ENCODE measurements at places on chromosomes 6 and 20. TPM values are rescaled to one million over a fixed set of nuclear protein-coding genes. Genes with fewer than 3 reads are reported as not detected.
A peak's percentile ranks its signal among the peaks of the same experiment; 100 is the strongest.

SPEF1 gene
- not detected for total RNA-seq

RALGAPB gene
- 36.2 TPM for total RNA-seq

RBPJL gene
- total RNA-seq = not detected

C6orf52 gene
- total RNA-seq = 0.54 TPM

LY6G6C gene
- total RNA-seq = not detected

ADGB gene
- total RNA-seq = not detected

LIME1 gene
- total RNA-seq = 144 TPM

NEDD9 gene
- total RNA-seq = 72.2 TPM

SYCP2 gene
- 15.0 TPM for total RNA-seq

TFB1M gene
- total RNA-seq = 32.4 TPM

GTSF1L gene
- not detected for total RNA-seq

FILIP1 gene
- total RNA-seq = not detected

IL17A gene
- total RNA-seq = not detected

- DNase-seq = no peak
Observed at GRCh38 chr6:105272786-105273185, 93.0 kb upstream of the POPDC3 start.

- no peak for DNase-seq
Observed at GRCh38 chr6:112743323-112743722, 396.2 kb downstream of the RFPL4B start.

GRCh38 chr6:83151114-83151513, 42.0 kb downstream of the PGM3 start:
- DNase-seq = no peak

GRCh38 chr6:44342489-44342888, at the start of gene SPATS1:
TSS of gene SPATS1 (plus strand) at chr6:44342650. CDS start at chr6:44343096, 446 bp downstream.
- DNase-seq = peak; percentile 38

GRCh38 chr6:42197555-42198362, 3.0 kb upstream of the GUCA1B start:
- DNase-seq = no peak

DNA sequence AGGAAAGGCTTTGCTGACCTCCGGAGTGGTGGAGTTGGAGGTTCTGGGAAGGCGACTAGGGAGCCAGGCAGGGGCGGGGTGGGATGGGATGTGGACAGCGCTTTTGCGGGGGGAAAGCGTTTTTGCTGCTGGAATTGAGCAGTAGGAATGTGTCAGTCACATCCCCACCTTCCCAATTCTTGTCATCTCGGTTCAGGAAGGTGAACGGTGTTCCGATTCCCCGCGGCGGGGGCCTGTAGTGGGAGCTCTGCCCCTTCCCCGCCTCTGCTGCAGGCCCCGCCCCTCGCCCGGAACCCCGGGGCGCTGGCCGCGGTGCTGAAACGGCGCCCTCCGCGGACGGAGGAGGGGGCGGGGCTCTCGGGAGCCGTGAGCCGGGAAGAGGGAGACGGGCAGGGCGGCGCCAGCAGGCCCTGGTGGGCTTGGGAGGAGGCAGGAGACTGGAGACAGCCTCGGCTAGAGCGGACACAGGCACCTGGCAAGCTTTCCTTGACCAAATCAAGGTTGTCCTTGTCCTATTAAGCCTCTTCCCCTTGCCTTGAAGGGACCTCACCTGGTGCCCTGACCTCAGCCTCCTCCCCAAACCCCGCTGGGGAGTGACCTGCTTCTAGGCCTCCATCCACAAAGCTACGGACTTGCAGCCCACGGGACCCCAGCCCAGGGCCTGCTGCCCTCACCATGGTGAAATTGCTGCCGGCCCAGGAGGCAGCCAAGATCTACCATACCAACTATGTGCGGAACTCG, at the start of gene LHFPL5:
Gene LHFPL5, plus strand, starts transcription at position 357 of the 741 bp plus-strand sequence. Its CDS starts 319 bp downstream, at position 676.
- peak; percentile 87 for DNase-seq

GRCh38 chr6:55567558-55567957, 11.4 kb downstream of the HMGCLL1 start:
- DNase-seq = no peak

DNA sequence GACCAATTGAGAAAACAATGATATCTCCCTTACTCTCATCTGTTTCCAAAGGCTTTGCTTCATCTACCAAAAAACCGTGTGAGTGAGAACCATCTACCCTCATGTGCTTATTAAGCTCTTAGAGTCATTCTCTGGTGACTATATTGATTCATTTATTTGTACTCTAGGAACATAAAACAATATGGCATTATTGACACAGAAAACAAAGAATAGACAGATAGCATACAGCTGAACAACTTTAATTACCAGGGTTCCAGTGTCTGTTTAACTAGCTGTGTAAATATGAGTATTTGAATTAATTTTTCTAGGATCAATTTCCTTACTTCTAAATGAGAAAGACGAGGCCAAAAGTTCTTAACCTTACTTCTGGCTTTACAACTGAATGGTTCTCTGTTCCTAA, 31.3 kb upstream of the HEY2 start:
- no peak for DNase-seq

GRCh38 chr6:68252632-68253031, 382.4 kb upstream of the ADGRB3 start:
- no peak for DNase-seq

DNA sequence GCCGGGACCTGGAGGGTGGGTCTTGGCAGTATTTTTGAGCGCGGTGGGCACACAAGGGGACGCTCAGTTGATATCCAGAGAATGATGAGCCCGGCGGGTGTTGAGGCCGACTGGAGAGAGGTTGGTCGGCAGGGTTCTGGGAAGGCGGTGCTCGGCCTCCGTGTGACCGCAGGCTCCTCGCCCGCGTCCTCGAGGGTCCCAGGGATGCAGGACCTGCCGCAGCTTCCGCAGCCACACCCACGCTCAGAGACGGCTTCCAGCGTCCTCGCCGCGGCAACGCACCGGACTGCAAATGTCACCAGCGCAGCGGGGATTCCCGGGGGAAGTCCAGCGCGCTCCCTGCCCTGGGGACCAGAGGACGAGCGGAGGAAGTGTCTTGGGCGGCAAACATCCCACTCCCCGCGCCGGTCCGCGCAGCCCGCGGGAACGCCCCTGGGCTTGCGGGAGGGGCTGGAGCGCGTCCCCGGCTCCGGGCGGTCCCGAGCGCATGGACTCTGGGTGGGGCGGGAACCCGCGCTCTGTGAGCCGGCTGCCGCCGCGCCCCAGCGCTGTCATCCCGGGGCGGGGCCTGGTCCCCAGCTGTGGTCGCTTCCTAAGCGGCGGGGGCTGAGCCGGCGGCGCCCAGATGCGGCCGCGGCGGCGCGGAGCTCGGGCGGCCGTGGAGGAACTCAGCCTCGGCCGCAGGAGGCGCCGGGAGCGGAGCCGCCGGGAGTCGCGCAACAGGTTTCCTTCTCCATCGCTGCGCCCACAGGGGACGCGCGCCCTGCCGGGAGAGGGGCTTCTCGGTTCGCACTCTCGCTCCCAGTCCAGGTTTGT, at the start of gene STX11:
Gene STX11, plus strand, starts transcription at position 624 of the 816 bp plus-strand sequence. CDS start 36,111 bp downstream, outside the sequence.
- DNase-seq = peak; percentile 84

DNA sequence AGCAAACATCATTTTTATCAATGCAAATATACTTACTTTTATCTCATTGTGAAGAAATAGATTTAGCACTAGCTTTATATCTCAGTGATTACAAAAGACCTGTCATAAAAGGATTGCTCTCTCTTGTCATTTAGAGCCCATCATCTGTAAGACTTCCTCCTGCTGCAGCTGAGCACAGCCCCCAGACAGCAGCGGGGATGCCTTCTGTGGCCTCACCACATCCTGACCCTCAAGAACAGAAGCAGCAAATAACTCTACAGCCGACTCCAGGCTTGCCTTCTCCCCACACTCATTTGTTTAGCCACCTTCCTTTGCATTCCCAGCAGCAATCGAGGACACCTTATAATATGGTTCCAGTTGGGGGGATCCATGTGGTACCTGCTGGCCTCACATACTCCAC, 127.0 kb upstream of the EDN1 start:
- DNase-seq = peak; percentile 69

GRCh38 chr20:45229264-45230056, 8.3 kb downstream of the SEMG2 start:
- DNase-seq = peak; percentile 66

DNA sequence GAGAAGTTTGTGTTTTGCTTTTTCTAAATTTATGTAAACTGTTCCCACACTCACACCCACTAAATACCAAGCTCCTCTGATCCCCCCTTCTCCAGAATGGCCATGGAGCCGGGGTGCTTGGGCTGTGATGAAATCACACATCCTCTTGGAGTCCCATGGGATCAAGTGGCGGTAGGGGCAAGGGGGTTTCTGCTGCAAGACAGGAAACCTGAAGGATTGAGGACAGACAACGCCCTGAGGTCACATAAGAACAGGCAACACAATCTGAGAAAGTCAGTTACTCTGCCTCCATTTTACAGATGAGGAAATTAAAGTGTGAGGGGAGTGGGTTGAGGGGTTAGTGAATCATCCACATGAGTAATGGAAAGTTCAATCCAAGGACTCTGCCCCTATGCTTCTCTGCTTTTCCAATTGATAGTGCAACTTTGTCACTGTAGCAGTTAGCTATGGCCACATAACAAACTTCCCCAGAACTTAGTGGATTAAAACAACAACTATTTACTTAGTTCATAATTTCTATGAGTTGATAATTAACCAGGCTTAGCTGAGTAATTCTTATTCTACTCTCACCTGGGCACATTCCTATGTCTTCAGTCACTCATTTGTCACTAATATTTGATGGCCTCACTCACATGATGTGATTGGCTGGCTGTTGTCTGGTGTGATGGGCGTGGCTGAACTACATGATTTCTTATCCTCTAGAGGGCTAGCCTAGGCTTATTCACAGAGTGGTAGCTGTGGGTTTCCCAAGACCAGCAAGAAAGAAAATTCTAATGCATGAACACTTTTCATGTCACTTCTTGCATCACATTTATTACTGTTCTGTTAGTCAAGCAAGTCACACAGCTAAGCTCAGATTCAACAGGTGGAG, 311.1 kb upstream of the RNF24 start:
- no peak for DNase-seq

- no peak for DNase-seq
Observed at GRCh38 chr20:21693322-21693721, 12.1 kb upstream of the PAX1 start.

DNA sequence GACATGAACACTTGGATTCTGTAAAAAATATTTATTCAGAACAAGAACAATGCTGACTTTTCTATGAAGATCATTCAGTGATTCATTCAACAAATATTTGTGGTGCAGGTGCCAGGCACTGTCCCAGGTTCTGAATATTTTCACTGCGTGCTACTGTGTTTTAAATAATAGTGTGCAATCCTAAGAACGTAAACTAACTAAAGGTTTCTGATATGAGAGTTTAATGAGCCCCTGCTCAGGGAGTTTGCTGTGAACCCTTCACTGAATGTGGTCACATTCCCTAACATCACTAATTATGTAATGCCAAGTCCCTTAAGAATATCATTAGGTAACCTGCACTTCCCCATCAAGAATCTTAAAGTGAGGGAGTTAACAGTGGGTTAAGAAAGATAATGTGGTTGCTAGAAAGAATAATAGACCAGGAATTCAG, 1.7 kb upstream of the TMEM170B start:
- DNase-seq = no peak

DNA sequence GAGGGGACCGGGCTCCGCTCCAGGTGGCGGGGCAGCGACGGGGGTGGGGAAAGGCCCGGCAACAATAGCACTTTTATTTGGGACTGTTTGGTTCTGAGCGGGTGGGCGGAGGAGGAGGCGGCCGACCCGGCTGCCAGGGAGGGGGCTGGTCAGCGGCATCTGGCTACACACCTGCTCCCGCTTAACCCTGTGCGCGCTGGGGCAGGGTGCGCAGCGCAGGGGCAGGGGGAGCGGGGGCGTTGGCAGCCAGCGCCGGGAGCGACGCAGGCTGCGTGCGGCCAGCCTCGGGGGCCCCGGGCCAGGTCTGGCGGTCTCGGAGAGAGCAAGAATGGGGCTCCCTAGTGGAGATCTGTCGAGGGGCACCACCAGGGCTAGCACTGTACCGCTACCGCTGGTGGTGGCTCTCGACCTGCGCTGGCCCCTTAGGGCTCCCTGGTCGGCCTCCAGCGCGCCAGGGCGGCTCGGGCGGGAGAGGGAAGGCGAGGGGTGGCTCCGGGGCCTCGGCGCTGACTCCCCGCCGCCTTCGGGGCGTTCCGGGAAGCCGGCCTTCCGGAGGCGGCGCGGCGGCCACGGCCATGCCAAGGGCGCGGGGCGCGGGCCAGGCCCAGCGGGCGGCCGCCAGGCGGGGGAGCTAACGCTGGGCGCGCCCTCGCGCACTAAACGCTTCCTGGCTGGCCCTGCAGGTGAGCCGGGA, 92.4 kb downstream of the NCR2 start:
- DNase-seq = peak; percentile 59

DNA sequence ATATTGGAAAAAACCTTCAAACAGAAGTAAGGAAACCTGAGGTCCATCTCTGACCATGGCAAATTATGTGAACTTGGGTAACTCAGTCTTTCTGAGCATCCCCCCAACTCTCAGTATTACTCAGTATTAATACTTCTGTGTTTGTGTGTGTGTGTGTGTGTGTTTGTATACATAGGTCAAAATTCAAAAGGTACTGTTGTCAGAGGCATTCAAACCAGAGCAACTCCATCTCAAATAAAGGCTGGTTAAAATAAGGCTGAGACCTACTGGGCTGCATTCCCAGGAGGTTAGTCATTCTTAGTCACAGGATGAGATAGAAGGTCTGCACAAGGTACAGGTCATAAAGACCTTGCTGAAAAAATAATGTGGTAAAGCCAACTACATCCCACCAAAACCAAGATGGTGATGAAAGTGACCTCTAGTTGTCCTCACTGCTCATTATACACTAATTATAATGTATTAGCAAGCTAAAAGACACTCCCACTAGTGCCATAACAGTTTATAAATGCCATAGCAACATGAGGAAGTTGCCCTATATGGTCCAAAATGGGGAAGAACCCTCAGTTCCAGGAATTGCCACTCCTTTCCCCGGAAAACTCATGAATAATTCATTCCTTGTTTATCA, 33.3 kb upstream of the SLC22A16 start:
- no peak for DNase-seq
